ENCODE measurements at places on chromosomes 7 and 10.

- no peak for DNase-seq
Measured at GRCh38 chr7:34060196-34060947, 155.0 kb downstream of the BMPER start.

DNA sequence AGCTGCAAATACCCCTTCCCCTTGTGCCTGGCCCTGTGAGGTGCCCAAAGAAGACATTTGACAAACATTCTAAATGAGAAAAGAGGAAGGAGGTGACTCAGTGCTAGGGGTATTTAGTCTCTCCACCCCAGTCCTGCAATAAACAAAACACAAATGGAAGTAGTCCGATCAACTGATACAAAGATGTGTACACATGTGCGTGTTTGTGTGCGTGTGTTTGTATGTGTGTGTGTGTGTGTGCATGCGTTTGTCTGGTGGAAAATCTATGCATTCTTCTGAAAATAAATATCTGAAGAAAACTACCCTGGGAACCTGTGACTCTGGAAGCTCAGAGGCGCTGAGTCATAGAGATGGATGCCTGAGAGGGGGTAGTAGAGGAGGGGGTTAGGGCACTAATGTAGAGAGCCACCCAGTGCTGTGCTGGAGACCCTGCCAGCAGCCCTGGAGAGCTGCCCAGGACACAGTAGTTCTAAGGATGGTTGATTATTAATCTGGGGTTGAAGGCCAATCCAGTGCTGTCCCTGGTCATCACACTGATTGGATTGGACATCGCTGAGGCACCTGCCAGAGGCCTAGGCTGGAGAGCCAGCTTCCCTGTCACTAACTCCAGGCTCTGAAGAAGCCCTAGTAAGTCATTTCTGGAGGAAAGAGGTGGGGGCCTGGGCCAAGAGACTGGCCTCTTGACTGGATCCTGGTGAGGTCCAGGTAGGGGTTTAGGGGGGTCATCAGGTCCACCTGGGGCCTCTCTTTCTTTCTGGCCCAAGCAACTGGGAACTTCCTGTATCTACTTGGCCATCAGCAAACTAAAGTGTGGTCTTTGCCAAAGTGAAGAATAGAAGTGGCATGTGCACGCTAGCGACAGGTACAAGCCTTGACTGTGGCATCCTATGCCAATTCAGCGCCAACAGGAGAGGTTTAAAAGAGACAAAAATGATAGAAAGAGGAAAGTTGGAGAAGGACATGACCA lies 18.5 kb downstream of the SFTPA1 start:
- DNase-seq: no peak

- no peak for DNase-seq
Measured at GRCh38 chr7:114852293-114852692, 69.6 kb upstream of the MDFIC start.

- no peak for DNase-seq
Measured at GRCh38 chr7:42770114-42770513, 141.8 kb downstream of the C7orf25 start.

GRCh38 chr7:128729494-128729893 lies 9.7 kb upstream of the CALU start:
- DNase-seq: no peak

DNA sequence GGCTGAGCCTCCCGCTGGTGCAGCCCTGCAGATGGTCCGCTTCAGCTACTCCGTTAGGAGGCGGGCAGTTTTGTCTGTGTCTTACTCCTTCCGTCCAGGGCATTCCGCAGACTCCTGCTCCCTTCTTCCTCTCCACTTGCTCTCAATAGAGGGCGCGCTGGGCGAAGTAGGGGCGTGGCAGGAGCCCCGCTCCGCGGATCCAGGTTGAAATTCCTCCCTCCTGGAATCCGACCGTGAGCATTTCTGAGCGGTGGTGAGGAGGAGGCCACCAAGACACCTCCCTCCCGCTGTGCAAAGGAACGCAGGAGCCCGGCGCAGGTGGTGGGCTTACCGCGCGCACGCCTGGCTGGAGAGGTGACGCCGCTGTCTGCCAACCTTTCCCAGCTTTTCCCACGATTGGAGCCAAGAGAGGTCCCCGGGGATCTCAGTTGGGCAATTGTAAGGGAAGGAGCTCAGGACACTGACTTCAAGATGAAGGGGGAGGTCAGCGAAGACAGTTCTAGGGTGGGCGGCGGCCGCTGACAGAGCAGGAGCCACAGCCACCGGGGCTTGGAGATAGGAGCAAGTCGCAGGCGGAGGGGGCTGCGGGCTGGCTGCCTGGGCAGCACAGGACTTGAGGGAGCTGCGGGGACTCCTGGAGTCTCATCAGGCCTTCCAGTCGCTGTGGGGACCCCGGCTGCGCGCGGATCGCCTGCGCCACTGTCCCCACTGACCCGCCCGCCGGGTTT lies 1011.3 kb downstream of the XPNPEP1 start:
- no peak for DNase-seq

GRCh38 chr7:43758822-43759683 lies 573 bp downstream of the BLVRA start:
- peak; percentile 32 for DNase-seq

DNA sequence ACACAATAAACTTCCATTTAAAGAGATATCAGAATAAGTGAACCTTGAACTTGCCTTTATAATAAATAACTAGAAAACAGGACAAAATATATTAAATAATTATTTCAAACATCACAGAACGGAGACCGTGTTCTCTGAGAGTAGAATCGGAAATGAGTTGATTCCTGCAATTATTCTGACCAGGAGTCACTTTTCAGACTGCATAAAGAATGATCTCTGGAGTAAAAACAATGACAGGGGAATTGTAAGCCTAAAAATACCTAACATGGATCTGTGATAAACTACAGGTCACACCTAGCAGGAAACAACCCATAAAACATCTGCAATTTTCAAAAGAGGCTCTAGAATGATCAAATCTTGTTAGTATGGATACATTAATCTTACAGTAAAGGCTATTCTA lies 577.5 kb upstream of the SORCS1 start:
- no peak for DNase-seq

DNA sequence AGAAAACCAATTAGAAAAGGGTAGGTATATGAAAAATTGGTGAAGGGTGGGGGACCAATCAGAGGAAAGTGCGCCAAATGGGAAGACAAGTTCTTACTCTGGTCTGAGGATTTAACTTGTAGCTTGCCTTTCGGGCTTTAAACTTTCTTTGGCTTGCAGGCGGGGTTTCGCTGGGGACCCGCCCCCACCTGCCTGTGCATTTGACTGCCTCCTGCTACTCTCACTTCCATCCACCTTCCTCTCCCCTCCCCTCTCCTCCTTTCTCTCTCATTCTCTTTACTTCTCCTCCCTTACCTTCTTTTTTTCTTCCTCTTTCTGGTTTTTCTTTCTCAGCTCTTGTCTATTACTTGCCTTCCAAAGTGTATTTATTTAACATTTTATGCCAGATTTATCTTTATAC lies 278.8 kb downstream of the DNAJB9 start:
- no peak for DNase-seq

- no peak for DNase-seq
Measured at GRCh38 chr7:23394488-23395171, 75.7 kb downstream of the IGF2BP3 start.

DNA sequence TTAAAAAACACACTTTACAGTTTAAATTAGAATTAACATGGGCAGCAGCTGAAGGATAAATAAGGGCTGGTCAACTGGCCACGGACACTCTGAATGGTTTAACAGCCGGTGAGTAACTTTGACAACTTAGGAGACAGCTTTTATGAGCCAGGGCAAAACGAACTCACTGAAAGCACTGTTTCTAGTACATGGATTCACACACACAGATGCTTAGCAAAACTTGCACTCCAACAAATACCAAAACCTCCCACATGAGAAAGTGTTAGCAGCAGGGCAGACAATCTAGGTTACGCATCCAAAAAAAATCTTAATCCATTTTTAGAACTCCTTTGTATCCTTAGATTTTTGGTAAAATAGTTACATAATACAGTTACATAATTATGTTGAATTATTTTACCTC lies 486.4 kb downstream of the PHTF2 start:
- DNase-seq: no peak

DNA sequence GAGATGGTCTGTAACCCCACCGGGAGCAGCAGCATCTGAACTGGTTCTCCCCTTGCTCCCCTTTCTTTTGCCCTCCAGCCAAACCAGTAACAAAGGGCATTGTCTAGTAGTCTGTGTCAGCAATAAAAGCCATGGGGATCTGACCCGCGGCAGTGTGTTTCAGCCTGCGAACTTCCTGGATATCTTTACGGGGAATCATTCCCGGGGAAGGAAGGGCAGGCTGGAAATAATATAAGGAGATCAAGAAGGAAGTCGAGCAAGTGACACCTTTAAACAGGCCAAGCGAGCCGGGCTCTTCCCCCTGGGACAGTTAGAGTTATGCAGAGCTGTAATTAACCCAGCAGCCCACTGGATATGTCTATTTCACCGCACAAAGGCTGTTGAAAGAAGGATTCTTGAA lies 661.2 kb upstream of the GALNT17 start:
- DNase-seq: no peak

DNA sequence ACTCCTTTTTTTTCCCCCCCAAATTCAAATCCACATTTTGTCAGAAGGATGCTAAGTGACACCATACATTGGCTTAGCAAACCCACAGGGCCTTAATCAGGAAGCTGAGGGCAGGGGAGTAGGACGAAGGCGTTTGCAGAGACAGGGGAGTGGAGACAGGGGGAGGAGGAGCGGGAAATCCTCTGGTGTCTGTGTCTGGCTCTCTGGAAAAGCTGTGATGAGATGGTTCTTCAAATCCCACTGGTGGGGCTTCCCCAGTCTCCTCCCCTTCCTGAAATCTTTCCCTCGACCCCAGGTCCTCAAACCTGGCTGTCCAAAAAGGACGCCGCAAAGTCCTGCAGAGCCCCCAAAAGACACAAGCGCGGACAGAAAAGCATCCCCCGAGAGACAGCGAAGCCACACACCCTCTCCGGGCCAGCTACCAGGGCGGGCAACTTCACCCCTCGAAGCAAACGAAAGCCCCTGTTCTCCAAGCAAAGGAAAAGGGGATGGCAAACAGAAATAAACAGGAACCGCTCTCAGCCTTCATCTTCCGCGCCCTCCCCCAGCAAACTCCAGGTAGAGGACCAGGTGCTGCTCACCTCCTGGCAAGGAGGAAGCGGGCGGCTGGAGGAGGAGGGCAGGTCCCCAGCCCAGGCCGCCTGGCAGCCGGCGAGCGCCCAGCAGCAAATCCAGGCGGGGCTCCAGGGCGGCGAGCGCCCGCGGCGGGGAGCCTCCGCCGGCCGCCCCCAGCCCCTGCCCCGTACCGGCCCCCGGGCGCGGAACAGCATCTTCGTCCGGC lies 520 bp downstream of the ELAPOR2 start:
- peak; percentile 11 for DNase-seq

GRCh38 chr7:36943591-36944435 lies 219.5 kb upstream of the AOAH start:
- DNase-seq: no peak

GRCh38 chr7:73612598-73613269 lies 11.6 kb downstream of the MLXIPL start:
- DNase-seq: no peak

- no peak for DNase-seq
Measured at GRCh38 chr10:24384954-24385353, 176.0 kb downstream of the KIAA1217 start.

- DNase-seq: no peak
Measured at GRCh38 chr10:112778579-112778978, 171.5 kb upstream of the TCF7L2 start.

GRCh38 chr7:29039821-29040578 lies 81.9 kb upstream of the TRIL start:
- no peak for DNase-seq

DNA sequence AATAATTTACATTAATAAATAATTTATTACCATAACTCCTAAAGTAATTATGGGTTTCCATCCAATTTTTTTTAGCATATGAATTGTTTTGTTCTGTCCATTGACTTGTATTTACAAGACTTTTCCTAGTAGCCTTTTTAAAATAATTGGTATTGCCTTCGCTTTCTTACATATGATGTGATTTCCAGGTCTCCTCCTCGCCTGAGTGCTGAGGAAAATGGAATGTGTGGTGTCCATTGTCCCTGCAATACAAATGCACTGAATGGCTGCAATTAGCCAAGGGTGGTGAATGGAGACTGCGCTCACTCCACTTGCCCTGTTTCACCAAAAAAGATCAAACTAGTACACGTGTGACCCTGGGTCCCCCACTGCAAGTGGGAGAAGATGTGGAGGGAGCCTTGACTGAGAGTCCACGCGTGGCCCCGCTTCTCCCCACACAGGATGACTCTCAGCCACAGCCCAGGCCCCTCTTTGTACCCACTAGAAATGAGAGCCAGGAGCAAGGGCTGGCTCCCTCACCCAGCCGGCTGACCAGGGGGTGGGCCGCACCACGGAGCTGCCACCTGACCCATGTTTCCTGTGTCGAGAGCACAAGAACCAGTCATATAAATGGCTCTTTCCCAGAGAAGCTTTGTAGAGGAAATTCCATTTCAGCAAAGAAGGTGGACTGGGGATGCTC lies 52.6 kb downstream of the FAM53B start:
- DNase-seq: no peak

GRCh38 chr7:47715631-47716068 lies 133.7 kb upstream of the TNS3 start:
- no peak for DNase-seq

- no peak for DNase-seq
Measured at GRCh38 chr10:93471110-93471651, 11.0 kb downstream of the MYOF start.

DNA sequence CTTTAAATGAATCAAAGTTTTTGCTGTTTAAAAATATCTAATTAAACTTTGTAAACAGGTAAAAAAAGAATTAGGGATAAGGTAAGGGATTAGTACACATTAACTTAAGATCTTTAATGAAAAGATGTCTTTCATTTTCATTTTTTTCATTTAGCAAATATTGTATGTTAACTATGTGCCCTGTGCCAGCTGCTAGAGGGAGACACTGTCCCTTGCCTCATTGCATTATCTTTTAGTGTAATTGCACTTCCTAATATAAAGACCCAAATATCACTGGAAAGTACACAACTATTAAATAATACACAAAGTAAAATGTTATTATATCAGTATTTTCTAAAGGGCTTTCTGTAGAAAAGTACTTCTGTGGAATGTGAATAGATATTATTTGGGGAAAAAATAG lies 102.7 kb downstream of the GPR37 start:
- no peak for DNase-seq

- DNase-seq: peak; percentile 77
Measured at GRCh38 chr10:14586901-14587300, 187.8 kb downstream of the FAM107B start.

GRCh38 chr10:124744102-124745050 lies at the start of gene FAM53B:
FAM53B (minus strand) TSS chr10:124744378; CDS start chr10:124706713, 37,665 bp downstream.
- DNase-seq: peak; percentile 76
